Hematopoietic multipotent progenitor cell treated with erythropoietin and hydrocortisone succinate and interleukin-3 and kit ligand, for 17 days (in vitro differentiated cells): ENCODE measurements at places on chromosomes 5 and 9.

DNA sequence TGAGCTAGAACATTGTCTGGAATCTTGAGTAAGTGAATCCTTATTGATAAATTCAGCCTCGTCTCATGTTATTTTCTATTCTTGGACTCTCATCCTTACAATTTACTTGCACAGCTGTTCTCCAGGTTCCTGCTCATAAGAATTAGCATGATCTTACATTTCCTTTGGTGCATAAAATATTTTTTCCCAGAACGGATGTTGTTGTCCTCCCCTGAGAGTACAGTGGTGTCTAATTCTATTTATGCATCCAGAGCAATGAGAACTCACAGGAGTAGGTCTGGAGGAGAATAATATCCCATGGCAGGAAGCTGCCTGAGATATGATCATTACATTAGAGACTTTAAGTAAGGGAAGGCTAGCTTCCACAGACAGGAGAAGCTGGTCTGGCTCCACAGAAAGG, 178.4 kb upstream of the MAST4 start:
- DNase-seq, result no peak

DNA sequence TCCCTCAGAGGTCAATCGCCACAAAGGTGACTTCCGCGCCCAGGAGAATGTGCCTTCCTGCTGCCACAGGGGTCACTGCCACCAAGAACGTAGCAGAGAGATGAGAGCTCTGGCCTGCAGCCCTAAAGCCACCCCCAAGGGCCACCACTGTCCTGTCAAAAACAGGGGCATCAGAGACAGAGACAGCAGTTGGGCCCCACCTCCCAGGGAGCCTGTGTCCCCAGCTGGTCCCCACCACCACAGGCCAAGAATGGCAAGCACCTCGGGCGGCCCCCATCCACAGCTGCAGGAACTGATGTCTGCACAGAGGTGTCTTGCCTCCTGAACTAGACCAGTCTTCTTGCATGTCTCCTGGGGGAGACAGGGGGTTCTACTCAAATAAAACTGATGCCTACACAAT, 5.8 kb downstream of the SPATA31E1 start:
- no peak for DNase-seq

- peak; percentile 63 for DNase-seq
Measured at GRCh38 chr5:68315679-68316271, 100.2 kb downstream of the PIK3R1 start.

DNA sequence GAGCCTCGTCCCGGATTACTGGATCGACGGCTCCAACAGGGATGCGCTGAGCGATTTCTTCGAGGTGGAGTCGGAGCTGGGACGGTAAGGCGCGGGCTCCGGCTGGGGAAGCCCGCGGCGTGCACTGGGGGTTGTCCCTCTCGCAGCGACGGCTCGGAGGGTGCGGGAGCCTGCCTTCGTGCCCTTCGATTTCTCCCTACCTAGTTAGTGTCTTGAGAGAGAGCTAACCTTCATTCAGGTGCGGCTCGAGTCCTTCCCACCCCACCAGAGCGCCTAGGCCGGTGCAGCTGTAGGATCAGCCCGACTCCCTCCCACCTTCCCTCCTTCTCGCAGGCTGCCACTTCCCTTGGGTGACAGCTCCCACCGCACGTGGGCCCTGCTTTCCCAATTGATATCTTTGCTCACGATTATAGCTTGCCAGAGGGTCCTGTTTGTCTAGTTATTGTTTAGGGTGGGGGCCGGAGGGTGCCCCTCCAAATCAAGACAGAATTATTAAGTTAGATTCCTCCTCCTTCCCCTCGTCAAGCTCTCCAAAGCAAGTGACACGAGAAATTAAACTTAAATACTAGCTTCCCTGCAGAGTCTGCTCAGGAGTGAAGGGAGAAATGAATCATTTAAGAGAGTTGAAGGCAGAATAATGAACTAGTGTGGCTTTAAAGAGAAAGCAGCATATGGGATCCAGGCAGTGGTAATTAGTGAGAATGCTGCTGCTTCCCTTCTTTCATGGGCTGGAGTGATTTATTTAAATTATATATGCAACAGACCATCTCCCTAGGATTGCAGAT, 569 bp downstream of the CAMK4 start:
- no peak for DNase-seq

- no peak for DNase-seq
Measured at GRCh38 chr5:126919566-126919965, 110.8 kb downstream of the MARCHF3 start.

GRCh38 chr5:91145333-91145620, 237.8 kb downstream of the ARRDC3 start:
- no peak for DNase-seq

DNA sequence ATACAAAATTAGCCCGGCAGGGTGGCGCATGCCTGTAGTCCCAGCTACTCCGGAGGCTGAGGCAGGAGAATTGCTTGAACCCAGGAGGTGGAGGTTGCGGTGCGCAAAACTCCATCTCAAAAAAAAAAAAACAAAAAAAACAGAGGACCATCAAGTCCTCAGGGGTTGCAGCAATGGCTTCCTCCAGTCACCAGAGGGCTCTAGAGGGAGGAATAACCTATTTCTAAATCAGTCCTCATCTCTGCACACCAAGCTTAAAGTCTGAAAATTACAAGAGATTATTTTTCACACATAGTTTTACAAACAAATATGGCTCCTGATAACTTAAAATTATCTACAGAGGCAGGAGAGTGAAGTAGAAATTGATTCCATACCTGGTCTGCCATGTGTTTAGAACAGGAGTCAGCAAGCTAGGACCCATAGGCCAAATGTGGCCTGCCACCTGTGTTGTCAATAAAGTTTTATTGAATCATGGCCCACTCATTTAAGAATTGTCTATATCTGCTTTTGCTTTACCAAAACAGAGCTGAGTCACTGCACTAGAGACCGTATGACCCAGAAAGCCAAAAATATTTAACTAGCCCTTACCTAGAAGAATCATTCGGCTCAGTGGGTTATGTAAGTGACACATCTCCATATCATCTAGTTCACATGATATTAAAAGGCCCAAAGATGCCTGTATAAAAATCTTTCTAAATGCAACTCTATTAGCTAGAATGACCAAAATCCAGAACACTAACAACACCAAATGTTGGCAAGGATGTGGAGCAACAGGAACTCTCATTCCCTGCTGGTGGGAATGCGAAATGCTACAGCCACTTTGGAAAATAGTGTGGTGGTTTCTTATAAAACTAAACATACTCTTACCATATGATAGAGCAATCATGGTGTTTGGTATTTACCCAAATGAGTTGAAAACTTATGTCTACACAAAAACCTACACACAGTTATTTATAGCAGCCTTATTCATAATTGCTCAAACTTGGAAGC, 207.7 kb downstream of the FRMD3 start:
- DNase-seq, result no peak

- DNase-seq, result no peak
Measured at GRCh38 chr5:113435575-113435974, 786 bp upstream of the TSSK1B start.

- no peak for DNase-seq
Measured at GRCh38 chr9:134396825-134397224, 70.6 kb downstream of the RXRA start.

DNA sequence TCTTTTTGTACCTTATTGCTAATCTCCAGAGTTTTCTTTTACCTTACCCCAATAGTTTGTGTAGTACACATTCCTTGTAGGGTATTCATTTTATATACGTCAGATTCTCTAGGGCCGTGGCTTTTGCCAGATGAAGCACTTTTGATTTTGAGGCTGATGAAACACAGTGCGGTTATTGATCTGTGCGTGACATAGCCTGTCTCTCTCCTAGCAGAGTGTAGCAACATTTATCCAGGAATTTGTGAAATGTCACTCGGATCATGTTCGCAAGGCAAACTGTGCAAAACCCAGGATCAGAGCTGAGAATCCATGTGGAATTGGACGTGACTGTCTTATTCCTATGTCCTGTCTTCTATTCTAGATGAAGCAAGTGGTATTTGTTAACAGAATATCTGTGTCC, 142.0 kb upstream of the SH3GL2 start:
- DNase-seq, result no peak

GRCh38 chr9:103277240-103277639, 282.1 kb downstream of the CYLC2 start:
- DNase-seq, result no peak

GRCh38 chr5:57338068-57338867, 144.3 kb downstream of the ACTBL2 start:
- DNase-seq, result no peak

- DNase-seq, result no peak
Measured at GRCh38 chr5:5306696-5307095, 115.8 kb upstream of the ICE1 start.

- no peak for DNase-seq
Measured at GRCh38 chr5:145471831-145472612, 363.1 kb downstream of the PRELID2 start.

GRCh38 chr5:124234770-124235562, 511.5 kb downstream of the ZNF608 start:
- no peak for DNase-seq

DNA sequence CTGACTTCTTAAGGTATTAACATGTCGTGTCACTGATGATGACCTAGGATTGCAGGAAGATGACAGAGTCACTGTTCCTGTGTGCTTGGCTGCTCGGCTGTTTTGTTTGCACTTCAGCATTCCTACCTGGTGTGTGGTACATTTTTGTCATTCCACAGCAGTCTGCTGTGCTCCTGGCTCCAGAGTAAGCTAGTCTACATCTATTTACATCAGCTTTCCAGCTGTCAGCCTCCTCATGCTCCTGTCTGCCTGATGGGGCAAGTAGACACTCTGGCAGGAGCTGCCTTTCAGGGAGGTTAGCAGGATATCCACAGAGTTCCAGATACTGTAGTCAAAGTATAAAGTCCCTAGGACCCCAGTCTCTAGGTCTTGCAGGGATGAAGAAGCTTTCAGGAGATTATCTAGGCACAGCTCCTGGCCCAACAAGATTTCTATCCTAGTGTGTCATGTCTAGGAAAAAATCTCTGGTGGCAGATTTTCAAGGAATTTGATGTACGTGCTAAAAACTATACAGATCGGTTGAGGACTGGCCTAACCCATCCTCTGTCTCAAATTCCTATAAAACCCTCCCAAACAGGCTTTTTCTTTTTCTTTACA, 28.4 kb downstream of the RUSC2 start:
- DNase-seq, result no peak

DNA sequence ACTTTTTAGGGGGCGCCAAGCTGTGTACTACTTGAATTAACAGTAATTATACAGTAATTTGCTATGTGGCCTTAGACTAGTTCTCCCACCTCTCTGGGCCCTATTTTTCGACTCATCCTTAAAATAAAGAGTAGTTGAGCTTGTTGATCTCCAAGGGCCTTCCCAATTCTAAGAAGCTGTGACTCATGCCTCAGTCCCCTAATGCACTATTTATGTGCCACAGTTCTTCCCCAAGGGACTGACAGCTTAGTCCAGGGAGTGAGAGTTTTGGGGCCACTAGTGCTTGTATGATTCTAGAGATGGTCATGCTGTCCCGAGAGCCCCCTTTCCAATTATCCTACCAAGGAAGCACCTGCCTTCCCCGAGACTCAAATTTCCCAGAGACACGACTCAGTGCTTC, 149.7 kb downstream of the PAPPA start:
- no peak for DNase-seq

DNA sequence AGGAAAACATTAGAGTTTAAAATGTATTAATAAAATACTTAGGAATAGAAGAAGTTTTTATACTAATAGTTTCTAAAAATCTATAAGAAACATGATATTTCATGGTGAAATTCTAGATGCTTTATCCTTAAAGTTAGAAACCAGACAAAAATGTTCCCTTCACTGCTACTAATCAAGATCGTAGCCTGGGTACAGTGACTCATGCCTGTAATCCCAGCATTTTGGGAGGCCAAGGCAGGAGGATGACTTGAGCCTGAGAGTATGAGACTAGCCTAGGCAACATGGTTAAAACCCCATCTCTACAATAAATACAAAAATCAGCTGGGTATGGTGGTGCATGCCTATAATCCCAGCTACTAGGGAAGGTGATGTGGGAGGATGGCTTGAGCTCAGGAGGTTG, 30.4 kb upstream of the KLF9 start:
- no peak for DNase-seq

- DNase-seq, result no peak
Measured at GRCh38 chr5:29077451-29077850, 2039.1 kb upstream of the CDH9 start.

- DNase-seq, result no peak
Measured at GRCh38 chr9:35609001-35609819, 4.1 kb downstream of the TESK1 start.

DNA sequence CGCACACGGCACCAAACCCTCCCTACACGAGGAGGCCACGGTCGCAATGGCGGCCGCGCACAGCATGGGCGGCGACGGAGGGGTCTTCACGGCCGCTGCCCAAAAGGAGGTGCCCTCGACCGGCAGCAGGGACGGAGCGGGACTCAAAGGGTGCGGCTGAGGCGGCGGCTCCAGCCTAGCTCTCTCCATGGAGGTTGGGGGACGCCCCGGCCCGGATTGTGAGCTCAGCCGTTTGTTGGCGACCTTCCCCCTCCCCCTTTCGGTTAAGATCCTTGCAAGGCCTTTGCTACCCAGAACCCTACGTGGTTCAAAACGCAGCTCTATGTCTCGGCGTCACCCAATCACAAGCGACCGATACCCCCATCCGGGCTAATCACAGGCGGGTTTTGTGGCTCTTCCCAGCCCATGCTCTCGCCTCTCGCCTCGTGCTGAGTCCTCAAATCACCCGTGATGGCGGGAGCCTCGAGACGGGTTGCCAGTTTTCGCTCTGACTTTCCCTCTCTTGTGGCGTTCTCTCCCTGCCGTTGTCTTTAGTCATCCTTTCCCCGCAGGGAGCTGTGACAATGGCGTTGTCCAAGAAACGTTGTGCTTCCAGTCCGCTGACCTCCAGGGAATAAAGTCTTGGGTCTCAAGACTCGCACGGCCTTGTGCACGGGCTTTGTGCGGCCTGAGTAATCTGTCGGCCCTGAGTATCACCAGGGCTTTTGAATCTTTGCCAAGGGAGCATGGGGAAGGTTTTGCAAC, 19.5 kb downstream of the C5orf52 start:
- no peak for DNase-seq

DNA sequence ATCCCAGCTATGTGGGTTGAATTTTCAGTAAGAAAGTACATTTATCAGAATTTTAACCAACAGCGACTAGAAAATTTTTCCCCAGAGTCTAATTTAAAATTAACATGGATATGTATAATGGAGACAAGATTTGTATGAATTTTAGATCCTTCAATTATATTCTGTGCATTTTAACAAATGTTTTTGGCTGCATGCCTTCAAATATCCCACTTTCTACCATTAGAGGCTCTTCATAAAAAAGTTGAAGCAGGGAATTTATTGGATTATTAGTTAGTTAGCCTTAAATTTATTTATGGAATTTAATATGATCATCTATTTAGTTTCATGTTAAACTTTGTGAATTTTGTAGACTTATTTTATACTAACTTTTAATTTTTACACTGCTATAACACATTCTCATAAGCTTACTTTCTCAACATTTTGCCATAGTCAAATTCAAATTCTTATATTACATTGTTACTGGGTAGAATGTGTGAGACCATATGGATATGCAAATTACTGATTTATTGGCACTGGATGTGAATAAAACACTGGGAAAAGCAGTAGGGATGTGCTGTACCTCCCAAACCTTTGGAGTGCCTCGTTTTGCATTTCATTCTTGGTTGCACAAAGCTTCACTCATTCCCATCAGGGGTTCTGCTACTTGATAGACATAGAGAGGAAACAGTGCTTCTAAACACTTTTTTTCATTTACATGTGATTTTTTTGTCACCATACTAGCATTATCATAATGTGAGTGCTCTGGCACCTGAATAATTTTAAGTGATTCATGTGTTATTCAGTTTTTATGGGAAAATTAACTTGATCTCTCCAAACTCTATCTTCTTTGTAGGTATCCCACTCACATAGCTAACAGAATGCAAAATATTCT, 491.8 kb upstream of the COX7C start:
- DNase-seq, result no peak

GRCh38 chr5:126364206-126364902, 58.9 kb upstream of the GRAMD2B start:
- no peak for DNase-seq
